Central memory CD4-positive, alpha-beta T cell (primary cell): ENCODE measurements at places on chromosomes 7 and 10.

DNA sequence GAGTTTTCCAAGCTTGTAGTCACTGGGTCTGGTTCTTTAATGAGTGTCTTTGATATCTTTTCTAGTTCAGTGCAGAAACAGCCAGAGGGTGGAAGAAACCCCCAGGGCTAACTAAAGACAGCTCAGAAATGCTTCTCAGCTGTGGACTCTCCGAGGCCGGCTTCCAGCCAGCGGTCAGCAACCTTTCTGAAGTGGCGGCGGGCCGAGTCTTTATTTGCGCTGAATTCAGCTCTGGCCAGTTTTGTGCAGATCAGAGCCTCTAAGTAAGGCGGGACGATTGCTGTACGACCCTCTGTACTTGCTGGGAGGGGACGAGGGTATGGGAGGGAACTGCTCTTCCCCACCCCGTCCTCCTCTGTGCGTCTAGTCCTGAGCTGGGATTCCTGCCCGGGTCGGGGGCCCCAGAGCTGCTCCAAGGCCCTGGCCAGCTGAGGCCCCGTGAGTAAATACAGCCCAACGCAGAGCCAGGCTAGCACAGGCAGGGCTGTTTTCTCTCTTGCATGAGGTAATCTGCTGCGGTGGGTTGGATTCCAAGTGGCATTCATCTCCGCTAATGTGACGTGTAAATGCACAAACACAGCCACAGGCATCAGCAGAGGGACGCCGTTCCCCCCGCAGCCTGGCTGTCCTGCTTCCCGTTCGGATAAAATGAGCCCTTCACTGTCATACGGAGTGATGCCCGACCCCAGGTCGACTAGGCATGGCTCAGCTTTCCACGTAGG lies 159.8 kb downstream of the PIP4K2A start:
- no peak for DNase-seq

DNA sequence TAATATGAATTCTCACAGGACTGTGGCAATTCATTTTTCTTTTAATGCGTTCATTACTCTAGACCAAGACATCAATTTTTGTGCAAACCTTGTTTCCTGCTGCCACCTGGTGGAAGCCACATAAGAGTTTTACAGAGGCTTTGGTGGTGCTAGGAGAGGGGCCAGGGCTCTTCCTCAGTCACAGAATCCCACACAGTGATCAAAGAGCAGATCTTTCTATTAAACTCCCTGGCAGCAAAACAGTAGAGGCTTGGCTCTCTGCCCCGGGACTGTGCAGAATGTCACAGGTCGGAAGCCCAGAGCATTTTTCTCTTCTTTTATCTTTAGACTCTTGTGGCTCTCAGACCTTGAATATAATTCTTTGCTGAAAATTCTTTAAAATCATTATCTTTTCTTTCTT lies 506.4 kb upstream of the C7orf33 start:
- no peak for DNase-seq

DNA sequence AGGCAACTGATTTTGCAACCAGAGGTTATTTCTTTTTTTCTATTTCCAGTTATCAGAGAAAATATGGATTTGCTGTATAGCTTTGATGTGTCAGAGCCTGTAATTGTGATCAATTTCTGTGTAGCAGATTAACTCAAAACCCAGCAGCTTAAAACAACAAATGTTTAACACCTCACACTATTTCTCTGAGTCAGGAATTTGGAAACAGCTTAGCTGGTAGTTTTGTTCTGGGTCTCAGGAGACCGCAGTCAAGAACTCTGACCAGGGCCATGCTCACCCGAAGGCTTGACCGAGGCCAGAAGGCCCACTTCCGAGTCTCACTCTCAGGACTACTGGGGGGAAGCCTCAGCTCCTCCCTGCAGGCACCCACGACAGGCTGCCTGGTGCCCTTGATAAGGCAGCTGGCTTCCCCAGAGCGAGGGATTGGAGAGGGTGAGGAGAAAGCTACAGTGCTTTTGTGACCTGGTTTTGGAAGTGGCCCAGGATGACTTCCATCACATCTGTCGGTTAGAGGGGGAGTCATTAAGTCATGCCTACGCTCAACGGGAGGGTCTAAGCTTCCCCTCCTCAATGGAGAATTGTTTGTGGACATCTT lies 105.7 kb upstream of the SHH start:
- DNase-seq = no peak

GRCh38 chr10:30200017-30200415 lies 140.6 kb upstream of the JCAD start:
- no peak for DNase-seq

DNA sequence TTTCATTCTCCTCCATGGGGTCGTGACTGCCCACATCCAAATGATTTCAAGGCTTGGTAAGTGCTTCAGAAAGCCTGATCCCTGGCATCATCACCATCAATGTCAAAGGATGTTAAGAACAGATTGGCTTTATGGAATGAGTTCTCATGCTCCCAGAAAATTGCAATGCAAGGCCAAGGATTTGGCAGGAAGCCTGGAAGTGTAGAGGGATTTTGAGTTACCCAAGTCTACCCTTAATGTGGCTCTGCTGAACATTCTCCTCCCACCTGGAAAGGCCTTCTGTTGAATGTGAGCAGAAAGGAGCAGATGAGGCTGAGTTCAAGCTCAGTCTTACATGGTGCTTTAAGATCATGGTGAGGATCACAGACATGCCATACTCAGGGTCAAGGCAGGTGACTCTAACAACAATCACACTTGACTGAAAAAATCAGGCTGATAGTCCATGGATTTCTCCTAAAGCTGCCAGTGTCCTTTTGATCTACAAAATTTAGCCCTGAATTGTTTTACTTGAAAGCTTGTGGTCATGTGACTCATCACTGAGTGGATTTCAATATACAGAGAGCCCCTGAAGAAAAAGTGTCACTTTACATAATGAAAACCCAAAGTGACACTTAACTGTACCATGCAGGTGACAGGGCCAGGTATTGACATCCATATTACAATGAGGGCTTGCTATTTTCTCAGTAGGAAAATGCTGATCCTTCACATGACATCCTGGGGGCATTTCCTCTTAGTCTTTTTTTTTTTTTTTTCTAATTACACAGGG lies 111.1 kb upstream of the PDLIM1 start:
- no peak for DNase-seq

- no peak for DNase-seq
Observed at GRCh38 chr7:27651702-27652101, 11.0 kb downstream of the HIBADH start.

- DNase-seq = no peak
Observed at GRCh38 chr10:128539510-128540127, 413.4 kb upstream of the MKI67 start.

GRCh38 chr10:90461437-90462155 lies 396.2 kb downstream of the HTR7 start:
- no peak for DNase-seq

DNA sequence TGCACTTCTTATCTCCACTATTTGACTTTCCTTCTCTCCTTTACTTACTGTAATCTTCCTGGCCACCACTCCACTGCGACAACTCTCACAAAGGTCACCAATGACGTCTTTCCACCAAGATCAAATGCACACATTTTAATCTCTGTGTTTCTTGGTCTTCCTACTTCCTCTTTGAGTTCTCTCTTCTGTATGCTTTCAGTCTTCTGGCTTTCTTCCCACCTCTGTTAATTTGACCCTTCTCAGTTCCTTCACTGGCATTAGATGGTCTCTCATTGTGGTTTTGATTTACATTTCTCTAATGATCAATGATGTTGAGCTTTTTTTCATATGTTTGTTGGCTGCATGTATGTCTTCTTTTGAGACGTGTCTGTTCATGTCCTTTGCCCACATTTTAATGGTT lies 31.9 kb downstream of the FAM107B start:
- no peak for DNase-seq

DNA sequence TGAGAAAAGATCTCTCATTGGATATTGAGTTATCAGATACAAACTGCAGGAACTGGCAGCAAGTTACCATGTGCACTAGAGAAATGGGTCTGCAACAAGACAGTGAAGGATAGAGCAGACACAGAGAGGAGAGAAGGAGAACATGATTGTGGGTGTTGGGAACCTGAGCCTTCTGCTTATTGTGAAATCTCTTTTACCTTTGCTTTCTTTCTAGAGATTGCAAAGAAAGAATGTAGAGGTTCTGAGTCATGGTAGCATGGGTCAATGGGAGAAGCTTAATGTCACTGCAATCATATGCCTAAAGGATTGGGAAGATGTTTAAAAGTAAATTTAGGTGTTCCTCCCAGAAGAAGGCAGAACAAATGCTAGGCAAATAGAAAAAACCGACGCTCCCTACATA lies 821.4 kb downstream of the CCSER2 start:
- DNase-seq = no peak

GRCh38 chr7:131629217-131629882 lies 72.9 kb upstream of the PODXL start:
- no peak for DNase-seq

GRCh38 chr10:33412653-33413361 lies 78.3 kb upstream of the NRP1 start:
- DNase-seq = no peak

- DNase-seq = no peak
Observed at GRCh38 chr10:12663863-12664262, 314.5 kb downstream of the CAMK1D start.

DNA sequence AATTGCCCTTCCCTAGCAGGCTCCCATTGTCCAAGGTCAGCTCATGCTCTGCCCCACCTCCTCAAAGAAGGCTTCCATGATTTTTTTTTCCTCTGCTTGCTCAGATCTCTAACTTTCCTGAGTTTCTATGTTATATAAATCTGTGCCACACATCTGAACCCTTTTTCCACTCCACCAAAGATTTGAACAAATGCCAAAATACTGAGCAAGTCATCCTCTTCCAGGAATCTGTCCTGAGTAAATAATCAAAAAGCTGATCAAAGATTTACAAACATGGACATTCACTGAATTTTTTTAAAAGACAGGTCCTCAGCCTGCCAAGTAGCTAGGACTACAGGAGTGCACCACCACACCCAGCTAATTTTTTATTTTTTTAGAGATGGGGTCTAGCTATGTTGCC lies 102.8 kb upstream of the ARID5B start:
- no peak for DNase-seq

GRCh38 chr10:85610381-85611092 lies 756.1 kb downstream of the GRID1 start:
- no peak for DNase-seq

GRCh38 chr10:25078658-25079431 lies 62.4 kb downstream of the THNSL1 start:
- no peak for DNase-seq

GRCh38 chr7:28002638-28003037 lies 178.0 kb downstream of the JAZF1 start:
- DNase-seq = no peak

GRCh38 chr7:124769136-124769535 lies 3.5 kb upstream of the GPR37 start:
- DNase-seq = no peak

DNA sequence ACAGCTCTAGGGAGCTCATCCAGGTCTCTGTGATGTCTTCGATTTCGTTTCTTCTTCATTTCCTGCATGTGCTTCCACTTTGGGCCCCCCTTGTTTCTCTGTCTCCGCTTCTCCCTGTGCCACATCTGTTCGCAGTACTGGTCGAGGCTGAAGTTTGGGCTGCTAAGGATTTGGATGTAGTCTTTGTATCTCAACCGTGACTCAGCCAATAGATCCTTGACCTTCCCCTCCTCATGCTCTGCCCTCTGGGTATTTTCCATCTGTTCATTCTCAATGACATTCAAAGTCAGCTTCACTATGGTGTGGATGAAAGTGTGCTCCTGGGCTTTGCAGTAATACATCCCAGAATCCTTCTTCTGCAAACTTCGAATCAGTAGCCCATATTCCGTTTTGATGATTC lies 187.4 kb downstream of the SEMA3D start:
- DNase-seq = no peak

GRCh38 chr7:38630720-38631673 lies at the start of gene AMPH:
Gene AMPH (minus strand): TSS chr7:38631373. CDS start chr7:38631351, 22 bp downstream.
- no peak for DNase-seq

DNA sequence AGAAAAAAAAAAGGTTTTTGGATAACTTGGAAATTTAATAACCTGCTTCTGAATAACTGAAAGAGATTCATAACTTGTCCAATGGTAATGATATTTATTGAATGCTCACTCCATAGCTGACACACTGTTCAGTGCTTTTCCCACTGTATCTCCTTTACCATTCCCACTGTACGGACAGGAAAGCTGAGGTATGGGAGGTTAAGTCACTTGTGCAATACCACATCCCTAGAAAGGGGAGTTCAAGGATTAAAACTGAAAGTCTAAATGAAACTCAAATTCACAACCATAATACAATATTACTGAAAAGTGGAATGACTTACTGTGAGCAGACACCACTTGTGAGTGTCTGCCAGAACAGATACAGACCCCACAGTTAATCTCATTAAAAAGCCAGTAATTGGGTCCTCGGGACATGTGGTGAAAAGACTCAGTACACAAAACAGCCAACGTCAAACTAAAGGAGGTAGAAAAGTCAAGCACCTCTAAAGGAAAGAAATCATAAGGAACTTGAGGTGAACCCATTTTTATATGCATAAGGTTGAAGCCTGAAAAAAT lies 13.8 kb upstream of the RHOBTB1 start:
- no peak for DNase-seq

DNA sequence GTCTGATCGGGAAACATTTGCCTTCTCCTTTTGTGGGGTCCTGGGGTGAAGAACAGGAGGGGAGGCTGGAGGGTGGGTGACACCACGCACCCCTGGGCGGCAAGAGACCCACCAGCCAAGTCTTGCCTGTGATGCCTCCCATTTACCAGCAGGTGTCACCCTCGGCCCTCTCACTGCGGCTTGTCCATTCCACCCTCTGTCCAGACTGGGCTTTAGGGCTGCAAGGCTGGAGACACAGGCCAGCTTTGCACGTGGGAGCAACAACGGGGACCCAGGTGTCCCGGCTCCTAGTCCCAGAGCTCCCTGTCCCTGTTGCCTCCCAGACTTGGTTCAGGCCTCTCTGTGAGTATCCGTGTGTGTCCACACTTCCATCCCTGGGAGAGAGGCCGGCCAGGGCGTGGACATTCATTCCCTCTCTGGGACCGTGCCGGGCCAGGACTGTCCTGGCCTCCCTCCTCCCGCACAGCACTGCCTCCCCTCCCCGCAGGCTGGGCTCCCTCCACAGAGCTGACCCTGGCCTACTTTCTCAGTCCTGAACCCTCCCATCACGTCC lies 36.2 kb upstream of the GTF2IRD1 start:
- peak; percentile 29 for DNase-seq

- peak; percentile 31 for DNase-seq
Observed at GRCh38 chr10:103605359-103606096, 112.0 kb downstream of the NEURL1 start.

DNA sequence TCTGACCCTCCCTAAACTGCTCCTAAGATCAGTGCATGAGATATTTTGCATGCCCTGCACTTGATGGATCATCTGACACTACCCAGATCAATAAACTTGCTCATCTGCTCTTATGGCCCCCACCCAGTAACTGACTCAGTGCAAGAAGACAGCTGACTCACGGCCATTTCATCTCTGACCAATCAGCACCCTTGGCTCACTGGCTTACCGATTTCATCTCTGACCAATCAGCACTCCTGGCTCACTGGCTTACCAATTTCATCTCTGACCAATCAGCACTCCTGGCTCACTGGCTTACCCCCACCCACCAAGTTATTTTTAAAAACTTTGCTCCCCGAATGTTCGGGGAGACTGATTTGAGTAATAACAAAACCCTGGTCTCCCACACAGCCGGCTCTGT lies 37.2 kb upstream of the OPTN start:
- no peak for DNase-seq
